Bone marrow (tissue), 2 donors: ENCODE measurements at places on chromosomes 5 and 9.

GRCh38 chr5:148820461-148821395 is 5.7 kb upstream of the ADRB2 start:
- DNase-seq: no peak

DNA sequence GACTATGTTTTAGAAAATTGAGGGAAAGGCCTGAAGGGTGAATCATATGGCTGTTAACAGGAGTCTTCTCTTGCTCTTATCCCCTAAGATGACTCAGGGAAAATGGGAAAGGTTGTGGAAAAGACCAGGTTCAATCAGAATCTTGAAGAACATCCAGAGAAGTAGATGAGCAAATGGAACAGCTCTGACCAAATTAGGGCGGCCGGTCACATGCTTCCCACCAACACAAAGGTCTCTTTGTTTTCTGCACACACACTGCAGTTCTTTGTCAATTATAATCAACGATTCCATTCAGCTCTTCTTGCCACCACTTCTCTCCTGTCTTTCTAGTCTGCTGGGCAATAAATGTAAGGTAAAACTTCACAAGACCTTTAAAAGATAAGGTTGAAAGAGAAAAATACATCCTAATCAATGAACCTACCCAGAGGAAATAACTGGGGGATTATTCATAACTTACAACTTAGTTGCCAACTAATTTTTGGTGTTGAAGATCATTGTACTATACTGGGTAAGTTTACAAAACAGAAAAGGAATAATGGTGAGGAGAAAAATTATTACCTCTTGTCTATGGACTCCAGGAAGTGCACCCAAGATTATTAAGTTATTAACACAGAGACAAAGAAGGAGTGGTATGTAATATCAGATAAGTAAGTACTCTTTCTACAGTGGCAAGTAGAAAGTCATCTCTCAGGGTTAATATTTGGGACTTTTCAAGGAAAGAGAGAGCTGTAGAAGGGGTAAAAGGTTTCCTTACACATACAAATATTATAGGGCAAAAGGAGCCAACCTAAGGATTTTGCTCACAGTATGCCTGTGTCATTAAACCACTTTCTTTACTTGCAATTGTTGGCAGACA is 441.9 kb upstream of the PIK3R1 start:
- no peak for DNase-seq

DNA sequence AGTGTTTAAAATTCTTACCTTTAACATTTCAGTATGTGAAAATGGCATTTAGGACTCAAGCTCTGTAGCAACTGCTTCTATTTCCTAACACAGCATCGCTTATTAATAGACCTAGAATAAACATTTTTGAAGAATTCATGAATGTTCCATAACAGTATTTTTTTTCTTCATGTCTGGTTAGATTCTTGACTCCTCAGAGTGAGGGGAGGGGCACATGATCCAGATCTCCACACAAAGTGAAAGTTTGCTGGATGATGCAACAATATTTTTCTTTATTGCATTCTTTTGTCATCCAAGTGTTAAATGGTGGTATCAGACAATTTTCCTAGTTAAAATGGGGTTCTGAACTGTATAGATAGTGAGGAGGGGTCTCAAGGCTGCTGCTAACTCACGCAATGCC is 130.8 kb upstream of the MAN2A1 start:
- no peak for DNase-seq

DNA sequence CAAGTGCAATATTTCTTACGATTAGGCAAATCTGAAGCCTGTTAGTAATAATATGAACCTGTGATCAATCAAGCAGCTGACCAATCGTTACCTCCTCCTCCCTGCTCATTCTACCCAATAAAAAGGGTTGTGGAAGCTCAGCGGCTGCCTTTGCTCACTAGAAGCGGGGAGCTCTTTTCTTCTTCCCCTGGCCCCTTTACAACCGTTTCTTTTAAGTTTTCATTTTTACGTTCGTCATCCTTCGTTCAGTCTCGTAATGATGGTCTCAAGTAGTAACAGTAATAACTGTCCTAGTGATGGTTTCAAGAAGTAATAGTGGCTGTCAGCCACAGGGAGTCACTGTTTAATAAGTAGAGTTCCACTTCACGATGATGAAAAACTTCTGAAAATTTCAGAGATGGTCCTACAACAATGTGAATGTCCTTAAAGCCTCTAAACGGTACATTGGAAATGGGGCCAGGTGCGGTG is 6.2 kb downstream of the UGT3A2 start:
- DNase-seq: no peak

GRCh38 chr5:140998921-140999410 is 32.7 kb downstream of the PCDHAC2 start:
- no peak for DNase-seq

DNA sequence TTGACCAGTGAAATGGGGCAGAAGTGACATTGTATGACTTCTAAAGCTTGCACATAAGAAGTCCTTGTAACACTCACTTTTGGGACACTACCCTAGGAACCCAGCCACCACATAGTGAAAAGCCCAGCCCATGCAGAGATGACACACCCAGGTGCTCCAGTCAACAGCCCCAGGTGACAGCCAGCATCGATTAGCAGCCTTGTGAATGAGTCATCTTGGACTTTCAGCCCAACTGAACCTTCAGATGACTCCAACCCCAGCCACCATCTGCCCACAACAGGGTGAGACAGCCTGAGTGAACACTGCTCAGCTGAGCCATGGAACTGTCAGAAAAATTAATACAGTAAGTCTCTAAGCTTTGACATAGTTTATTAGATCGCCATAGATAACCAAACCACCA is 458.6 kb downstream of the ZSWIM6 start:
- no peak for DNase-seq

DNA sequence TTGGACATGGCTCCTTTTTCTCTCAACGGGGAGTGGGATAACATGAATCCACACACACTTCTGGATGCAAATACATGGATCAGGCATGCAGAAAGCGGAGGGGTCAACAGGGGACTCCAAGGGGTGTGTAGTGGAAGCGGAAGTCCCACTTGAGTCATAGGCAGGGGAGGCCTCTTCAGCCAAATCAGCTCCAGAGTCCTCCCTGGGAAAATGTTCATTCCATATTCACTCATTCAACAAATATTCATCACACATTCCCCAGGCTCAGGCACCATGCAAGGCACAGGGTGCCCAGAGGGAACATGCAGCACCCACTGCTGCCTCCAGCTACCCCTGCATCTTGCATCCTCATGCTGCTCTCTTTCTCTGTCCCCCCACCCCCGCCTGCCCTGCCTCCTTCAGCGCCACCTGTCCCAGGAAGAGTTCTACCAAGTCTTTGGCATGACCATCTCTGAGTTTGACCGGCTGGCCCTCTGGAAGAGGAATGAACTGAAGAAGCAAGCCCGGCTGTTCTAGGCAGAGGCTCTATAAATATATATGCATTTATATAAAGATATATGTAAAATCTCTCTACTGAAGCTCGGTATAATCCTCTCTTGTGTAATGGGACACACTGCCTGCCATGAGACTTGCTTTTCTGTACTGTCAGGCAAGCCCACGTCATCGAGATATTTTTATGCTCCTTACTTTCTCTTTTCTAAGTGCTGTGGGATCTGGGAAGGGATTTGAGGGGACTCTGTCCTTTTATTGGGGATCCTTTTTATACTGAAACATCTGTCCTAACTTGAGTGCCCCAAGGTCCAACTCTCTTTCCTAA is 13.6 kb upstream of the AFAP1L1 start:
- no peak for DNase-seq

DNA sequence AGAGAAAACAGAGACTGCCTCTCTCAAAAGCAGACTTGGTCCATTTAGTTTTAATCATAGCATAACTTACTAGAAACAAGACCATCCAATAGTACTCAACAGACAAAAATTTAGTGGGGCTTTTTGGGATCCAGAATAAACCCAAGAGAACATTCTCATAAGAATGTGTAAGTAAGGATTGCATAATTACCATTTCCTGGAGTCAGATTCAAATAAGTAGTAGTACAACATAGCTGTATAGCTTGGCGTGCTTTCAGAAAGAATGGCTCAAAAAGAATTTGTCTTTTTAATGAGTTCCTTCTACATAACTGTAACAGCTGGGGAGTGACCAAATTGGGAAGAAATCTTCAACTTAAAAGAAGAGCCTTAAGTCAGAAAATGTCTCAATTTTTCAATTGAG is 145.4 kb downstream of the DENND1A start:
- no peak for DNase-seq

DNA sequence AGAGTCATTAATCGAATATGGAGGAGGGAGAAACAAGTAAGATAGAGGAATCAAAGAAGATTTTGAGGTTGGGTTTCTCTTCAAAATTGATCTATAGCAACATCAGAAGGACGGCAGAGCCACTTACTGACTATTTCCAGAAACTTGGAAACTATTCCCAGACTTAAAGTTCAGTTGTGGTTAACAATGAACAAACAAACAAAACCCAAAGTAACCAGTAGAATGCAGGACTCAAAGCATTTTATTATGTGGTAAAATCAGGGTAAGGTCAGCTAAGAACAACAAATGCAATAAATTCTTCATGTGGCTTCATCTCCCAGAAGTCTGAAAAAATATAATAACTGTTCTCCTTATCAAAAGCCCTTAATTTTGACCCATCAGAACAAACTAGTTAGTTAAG is 54.9 kb upstream of the OSMR start:
- DNase-seq: no peak

DNA sequence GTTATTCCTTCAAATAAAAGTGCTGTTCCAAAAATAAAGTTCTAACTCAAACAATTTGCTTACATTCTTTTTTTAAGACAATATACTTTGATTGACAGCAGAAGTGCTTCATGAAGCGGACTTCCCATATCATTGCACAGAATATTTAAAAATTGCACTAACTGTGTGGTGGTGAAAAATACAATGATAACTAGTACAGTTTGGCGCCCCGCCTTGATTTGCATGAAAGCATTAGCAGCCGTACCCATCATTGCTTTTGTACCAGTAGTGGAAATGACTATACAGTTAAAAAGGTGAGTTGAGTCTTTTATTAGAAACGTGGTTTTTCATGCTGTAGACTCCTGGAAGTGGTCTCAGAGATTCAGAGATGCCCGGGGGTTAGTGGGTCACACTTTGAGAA is 69.5 kb upstream of the MAP3K1 start:
- no peak for DNase-seq

DNA sequence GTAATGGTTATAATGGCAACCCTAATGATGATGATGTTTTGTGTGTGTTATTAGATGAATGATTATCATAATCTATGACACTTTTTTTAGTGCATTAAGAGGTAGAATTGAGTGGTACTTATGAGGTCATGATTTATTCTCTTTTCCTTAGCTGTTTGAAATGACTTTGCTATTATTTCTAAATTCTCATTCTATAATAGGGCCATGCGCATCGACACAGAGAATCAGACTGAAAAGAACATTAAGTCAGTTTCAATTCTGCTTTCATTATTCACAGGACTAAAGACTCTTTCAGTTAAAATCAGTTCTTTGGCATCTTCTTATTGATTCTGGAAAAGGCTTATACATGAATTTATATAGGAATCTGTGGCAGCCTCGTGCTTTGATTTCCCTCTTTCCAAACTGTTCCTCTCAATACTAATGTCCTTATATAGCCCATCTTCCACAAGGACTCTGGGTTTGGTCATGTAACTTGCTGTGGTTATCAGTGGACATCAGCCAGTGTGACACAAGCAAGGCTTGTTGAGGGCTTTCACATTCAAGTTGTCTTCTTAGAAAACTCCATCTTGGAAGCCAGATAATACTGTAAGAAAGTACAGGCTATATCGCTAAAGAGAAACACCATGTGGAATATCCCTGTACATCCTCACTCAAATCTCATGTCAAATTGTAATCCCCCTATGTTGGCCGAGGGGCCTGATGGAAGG is 140.3 kb upstream of the CHD1 start:
- DNase-seq: no peak

DNA sequence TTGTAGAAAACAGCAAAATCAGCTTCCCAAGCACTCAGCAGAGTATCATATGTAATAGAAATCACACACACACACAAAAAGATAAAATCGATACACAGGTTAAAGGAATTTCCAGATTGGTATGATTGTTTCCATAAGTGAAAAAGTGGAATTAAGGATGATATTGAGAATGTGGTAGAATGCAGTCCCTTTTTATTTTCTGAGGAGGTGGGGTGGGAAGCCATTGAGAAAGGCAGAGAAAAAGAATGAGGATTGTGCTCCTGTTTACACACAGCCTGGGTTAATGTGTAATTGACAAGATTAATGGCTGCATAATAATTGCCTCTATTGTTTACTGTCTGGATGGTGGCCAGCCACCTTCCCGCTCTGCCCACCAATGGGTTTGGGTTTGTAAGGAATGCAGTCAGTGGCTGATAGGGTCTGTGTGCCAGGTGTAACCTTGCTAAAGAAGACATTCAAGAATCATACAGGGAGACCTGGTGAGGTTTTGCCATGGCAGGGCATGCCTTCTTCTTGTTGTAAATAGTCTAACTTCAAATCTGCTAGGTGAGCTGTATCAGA is 177.2 kb upstream of the MAP3K1 start:
- DNase-seq: no peak
